CD4-positive, alpha-beta T cell treated with Interleukin-2 at 100 ng/mL for 4 hours (primary cell): ENCODE measurements at places on chromosomes 3 and 15.

DNA sequence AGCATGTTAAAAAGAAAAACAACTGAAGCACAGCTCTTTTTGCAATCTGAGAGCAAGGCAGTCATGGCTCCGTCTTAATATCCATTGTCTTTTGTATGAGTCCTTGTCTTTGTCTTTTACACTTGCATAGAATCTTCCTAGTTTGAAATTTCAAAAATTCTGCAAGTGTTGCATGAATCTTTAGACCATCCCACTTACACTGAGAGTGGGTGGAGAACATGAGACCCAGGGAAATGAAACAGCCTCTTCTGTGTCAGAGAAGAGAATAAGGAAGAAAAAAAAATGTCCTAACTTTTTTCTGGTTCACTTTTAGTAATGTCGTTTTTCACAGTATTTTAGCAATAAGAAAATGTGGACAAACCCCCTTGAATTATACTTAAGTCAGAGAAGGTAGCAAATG lies 12.1 kb upstream of the DCLK3 start:
- DNase-seq: no peak

DNA sequence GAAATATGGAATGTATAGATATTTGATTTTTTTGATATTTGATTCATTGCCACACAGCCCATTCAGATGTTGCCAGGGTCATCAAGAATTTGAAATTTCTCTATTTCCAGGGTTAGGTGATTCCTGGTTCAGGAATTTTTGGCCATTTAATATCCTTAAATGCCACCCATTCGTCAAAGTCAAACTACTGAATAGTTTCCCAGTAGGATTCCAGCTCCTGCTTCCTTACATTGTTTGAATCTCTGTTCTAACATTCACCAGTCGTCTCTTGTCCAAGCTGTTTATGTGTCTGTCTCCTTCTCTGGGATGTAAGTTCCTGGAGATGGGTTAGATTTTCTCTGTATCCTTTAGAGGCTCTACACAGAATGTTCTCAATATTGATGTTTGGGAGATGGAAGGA lies 124.9 kb upstream of the TLE3 start:
- DNase-seq: no peak

DNA sequence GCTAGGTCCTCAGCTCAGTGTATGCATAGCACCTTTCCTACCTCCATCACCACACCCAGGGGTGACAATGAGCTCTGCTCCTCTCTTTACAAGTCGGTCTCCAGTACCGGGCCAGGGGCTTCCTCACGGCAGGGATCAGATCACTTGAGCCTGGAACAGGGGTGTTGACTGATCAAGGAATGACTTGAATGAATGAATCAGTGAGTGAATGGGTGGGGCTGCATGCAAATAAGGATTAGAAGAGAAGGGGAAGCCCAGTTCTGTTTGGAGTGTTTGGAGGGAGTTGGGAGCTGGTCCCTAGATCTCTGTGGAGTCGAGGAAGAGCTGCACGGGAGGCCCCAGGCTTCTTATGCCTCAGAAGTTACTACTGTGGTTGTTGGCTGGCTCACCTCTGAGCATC lies 87.0 kb downstream of the TMEM266 start:
- no peak for DNase-seq

GRCh38 chr15:46467041-46467440 lies 832.2 kb downstream of the SQOR start:
- no peak for DNase-seq

DNA sequence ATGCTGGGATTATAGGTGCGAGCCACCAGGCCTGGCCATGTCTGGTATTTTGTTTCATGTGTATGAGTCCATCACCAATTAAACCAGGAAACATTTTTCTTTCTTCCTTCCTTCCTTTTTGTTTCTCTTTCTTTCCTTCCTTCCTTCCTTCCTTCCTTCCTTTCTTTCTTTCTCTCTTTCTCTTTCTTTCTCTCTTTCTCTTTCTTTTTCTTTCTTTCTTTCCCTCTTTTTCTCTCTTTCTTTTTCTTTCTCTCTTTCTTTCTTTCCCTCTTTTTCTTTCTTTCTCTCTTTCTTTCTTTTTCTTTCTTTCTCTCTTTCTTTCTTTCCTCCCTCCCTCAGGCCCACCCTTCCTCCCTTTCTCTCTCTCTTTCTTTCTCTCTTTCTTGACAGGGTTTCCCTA lies 83.4 kb downstream of the SLC9A9 start:
- no peak for DNase-seq

- DNase-seq: no peak
These were observed 384.2 kb downstream of the CGGBP1 start for GRCh38 chr3:87674397-87675161.

- no peak for DNase-seq
These were observed 81.0 kb upstream of the KCNMB2 start for GRCh38 chr3:178455226-178455625.

- DNase-seq: no peak
These were observed 51.6 kb downstream of the SUCLG2 start for GRCh38 chr3:67602816-67603215.

- no peak for DNase-seq
These were observed 3.0 kb upstream of the NGRN start for GRCh38 chr15:90262426-90262825.

GRCh38 chr15:73385205-73385604 lies 16.4 kb upstream of the HCN4 start:
- no peak for DNase-seq

DNA sequence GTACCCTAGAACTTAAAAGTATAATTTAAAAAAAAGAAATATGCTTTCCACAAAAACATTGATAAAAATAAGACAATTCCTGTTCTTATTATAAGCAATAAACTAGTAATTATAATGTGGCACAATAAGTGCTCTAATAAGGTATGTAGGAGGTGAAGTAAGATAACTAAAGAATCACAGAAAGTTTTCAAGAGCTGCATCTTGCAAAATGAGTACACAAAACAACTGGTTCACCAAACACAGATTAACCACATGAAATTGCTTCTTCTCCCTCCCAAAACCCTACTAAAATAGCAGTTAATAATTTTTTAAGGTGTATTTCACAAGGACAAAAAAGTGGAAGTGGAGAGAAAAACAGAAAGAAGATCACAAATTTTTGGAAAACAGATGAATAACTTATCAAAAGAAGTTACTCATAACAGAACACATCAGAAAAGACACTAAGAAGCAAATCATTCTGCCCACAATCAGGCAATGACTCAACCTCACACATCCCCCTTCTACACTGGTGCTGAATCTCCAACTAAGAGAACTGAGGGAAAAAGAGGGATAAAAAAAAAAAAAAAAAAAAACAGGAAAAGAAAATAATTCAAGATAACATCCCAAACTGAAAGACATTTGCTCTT lies 64.2 kb downstream of the TBC1D5 start:
- no peak for DNase-seq

DNA sequence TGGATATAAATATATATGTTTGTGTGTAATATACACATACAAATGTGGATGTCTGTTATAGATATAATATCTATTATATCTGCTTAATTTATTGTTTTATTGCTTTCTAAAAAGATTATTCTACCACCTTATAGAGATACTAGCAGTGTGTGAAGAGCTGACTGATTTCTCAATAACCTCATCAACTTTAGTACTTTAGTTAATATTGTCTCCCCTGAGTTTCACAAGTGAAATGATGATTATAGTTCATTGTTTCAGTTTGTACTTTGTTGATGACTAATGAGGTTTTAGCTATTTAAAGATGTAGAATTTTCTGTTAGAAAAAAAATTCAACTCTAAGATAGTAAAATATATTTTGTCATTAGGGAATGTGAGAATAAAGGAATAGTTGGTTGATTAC lies 11.4 kb downstream of the RSRC1 start:
- DNase-seq: no peak

GRCh38 chr3:192435241-192435640 lies 292.1 kb downstream of the FGF12 start:
- DNase-seq: no peak

GRCh38 chr3:48715174-48715800 lies 1.7 kb downstream of the IP6K2 start:
- no peak for DNase-seq

DNA sequence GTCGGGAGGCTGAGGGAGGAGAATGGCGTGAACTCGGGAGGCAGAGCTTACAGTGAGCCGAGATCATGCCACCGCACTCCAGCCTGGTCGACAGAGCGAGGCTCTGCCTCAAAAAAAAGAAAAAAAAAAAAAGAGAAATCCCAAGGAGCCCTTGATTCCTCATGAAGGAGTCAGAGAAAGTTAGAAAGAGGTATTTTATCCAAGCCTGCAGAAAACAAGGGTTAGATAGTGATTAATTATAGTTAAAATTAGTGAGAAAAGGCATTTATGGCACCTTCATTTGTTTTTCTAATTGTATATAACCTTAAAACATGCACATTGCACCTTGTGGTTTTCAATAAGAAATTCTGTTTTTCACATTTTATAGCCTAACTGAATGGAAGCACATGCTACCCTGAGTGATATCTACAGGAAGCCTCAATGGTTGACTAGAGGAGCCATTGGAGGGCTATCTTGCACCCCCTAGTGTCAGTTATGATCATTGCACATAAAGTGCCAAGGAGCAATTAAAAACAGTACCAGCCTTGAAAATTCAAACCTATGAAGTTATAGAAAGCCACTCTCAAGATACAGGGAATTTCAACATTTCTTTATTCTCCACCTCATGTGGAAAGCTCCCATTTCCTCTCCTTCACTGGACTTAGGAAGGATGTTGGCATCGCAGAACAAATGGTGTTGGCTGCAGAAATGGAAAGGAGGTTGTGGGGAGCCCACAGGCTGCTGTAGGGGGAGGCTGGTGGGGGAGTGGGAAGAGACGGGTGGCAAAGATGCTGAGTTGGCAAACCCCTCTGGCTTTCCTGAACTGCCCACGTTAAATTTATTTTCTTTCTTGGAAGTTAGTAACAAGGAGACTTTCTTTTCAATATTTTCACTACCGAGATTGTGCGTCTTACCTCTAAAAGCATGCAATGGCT lies 48.5 kb downstream of the ITGA11 start:
- DNase-seq: peak; percentile 57

DNA sequence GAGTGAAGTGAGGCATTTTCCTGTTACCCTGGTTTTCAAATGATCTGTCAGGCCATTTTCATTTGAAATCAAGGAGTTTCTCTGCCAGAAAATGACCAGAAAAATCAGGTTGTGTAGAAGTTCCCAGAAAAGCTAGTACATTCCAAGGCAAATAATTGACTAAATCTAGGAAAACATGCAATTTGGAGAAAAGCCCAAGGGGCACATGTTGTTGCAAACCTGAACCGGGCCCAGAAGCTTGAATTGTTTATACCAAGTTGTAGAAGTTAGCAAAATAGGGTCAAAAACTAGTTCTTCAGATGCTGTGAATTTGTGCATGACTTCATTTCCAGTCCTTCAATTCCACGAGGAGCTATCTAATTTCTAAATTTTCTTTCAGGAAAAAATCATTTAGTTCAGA lies 31.0 kb downstream of the TRIM42 start:
- no peak for DNase-seq

GRCh38 chr3:108145578-108145977 lies 54.7 kb upstream of the CD47 start:
- DNase-seq: no peak

DNA sequence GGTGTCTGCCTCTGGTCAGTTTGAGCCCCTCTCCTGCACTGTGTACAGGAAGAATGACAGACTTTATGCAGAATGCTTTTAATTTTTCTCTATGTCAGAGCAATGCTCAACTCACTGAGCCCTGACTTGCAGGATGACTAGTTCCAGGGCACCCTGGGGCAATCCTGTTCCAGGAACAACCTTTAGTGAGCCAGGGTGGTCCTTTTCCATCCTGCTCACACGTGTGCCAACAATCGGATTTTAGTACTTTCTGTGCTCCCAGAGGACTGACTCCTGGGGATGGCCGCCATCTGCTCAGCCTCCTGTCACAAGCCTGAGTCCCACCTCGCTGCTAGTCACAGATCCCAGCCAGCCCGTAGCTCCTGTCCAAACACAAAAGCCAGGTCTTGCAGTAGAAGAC lies 48.2 kb upstream of the ALDH1A3 start:
- DNase-seq: no peak

- no peak for DNase-seq
These were observed 14.9 kb downstream of the SOX2 start for GRCh38 chr3:181726351-181727330.

GRCh38 chr3:172224560-172225214 lies 185.3 kb downstream of the FNDC3B start:
- no peak for DNase-seq

- no peak for DNase-seq
These were observed 9.1 kb upstream of the SELENOK start for GRCh38 chr3:53900666-53901331.

DNA sequence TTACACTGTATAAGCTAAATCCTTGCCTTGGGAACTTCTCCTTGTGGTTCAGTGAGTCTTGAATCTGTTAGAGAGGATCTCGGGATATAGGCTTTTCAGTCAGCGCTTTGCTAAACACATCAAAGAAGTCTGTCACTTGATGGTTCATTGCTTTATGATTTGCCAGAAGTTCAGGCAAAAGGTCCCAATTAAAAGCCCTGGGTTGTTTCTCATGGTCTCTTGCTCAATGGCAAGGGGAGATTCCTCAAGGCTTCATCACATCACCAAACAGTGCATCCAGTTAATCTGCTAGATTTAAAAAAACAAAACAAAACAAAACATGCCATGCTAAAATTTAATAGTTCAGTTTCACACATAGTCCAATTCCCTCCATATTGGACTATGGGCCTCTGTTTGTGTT lies 114.8 kb downstream of the FILIP1L start:
- DNase-seq: no peak

DNA sequence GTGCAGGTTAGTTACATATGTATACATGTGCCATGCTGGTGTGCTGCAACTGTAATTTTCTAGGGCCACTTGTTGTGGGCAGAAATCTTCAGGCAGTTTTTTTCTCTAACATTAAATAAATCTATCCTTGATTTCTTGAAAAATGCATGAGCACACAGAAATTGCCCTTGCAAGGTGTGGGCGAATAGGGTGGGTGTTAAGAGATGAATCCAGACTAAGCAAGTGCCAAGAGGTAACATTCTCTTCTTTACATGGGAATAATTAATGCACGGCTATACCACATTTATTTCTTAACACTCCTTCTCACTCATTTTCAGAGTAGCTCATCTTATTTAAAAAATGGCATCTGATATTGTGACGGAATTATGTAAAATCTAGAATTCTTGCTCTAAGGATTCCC lies 719.6 kb downstream of the AGBL1 start:
- DNase-seq: no peak

DNA sequence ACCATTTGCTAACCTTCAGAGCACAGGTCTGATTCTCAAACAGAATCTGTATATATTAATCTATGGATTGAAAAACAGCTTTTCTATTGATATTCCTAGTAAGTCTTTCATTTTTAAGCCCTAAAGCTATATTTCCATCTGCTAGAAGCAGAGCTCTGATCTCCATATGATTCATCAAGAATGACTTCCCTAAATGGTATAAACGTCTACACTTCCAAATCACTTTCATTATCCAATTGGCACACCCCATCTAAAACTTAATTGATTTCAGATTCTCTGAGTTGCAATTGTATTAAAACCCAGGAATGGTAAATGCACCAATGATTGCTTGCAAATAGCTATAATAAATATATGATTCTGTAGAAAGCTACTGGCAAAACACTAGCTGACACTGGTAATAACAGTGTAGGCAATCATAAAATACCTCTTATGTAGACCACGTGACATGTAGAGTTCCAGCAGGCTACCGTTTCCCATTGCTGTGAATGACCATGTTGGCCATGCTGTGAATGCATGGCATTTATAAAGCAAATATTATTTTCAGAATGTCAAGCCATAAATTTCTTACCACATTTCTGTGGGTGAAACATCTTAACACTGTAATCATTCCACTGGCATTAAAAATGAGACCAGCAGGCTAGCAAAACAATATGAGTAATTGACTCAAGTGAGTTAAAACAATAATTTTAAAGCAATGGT lies 226.0 kb downstream of the ZMAT3 start:
- DNase-seq: no peak
